ENCODE measurements at places on chromosomes 5 and 9. TPM values are rescaled to one million over a fixed set of nuclear protein-coding genes. Genes with fewer than 3 reads are reported as not detected.

GRCh38 chr5:68298479-68298878, 82.9 kb downstream of the PIK3R1 start:
- no peak for DNase-seq
- peaks cover 3% of the 10 kb centered on the region for H3K4me1 ChIP-seq
- H3K27me3 ChIP-seq: no peaks in the 10 kb centered on the region
- peaks cover 67% of the 10 kb centered on the region for H3K36me3 ChIP-seq
- H3K4me3 ChIP-seq: no peak overlapping the region

GRCh38 chr5:1336106-1336561, 8.8 kb downstream of the CLPTM1L start:
- peaks cover 20% of the 10 kb centered on the region for H3K4me1 ChIP-seq
- H3K27me3 ChIP-seq: no peaks in the 10 kb centered on the region
- H3K27ac ChIP-seq: no peak overlapping the region
- no peak overlapping the region for H3K4me3 ChIP-seq

- no peaks in the 10 kb centered on the region for H3K4me1 ChIP-seq
- no peaks in the 10 kb centered on the region for H3K36me3 ChIP-seq
- H3K27ac ChIP-seq: no peak overlapping the region
- no peak overlapping the region for H3K4me3 ChIP-seq
- no peaks in the 10 kb centered on the region for H3K27me3 ChIP-seq
- DNase-seq: no peak
These were observed 205.2 kb upstream of the EDIL3 start for GRCh38 chr5:84589926-84590325.

- no peak for DNase-seq
- no peaks in the 10 kb centered on the region for H3K27me3 ChIP-seq
- H3K27ac ChIP-seq: no peak overlapping the region
- peaks cover 4% of the 10 kb centered on the region for H3K36me3 ChIP-seq
- no peak overlapping the region for H3K4me3 ChIP-seq
These were observed 10.5 kb downstream of the GRAMD2B start for GRCh38 chr5:126433701-126434100.

DNA sequence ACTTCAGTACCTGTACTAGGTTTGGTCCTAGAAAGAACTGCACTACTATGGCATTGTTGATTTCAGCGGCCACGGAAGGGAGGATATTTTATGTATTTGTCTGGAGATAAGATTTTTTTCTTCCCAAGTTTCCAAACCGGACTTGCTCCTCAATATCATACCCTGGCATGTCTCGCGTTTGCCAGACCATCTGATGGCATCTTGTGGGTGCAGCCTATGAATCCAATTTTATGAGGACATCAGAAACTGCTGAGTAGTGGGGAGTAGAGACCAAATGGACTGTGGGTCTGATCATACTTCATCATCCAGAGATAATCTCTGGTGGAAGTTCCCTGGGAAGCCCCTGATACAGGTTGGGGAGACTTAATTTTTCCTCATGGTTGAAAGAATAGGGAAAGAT, 716.1 kb upstream of the WWC1 start:
- no peak overlapping the region for H3K27ac ChIP-seq
- no peak overlapping the region for H3K4me3 ChIP-seq
- no peak for DNase-seq
- H3K4me1 ChIP-seq: peaks cover 3% of the 10 kb centered on the region
- H3K27me3 ChIP-seq: no peaks in the 10 kb centered on the region

DNA sequence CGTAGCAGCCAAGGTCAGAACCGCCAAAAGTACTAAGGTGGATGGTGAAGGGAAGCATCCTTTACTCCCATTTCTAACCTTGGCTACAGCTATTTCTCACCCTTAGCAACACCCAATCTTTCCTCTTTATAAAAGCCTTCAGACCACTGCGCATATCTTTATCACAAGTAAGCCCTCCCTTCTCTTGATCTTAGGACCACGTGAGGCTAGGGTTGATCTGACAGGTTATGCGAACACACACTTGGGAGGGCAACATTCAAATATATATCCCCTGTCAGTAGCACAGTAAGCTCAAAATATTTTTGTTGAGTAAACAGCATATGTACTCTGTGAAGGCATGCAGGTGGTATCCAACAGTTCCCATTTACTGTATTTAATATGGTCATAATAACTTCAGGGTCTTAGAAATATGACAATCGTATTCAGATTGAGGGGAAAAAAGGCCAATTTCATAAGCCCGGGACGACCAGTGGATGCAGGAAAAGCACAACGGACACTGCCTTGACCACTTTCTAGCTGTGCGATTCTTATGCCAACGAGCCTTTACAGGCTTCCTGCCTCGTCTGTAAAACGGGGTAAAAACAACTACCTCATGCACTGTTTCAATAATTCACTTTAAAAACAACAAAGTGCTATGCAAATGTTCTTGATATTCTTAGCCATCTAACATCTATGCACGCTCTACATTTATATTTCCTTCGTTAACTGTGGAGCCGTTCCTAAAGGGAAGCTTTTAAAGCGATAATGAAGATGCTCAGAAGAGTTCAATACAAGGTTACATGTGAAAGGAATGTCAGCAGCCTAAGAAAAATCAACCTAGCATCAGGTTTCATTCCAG, 1.3 kb downstream of the ARSB start:
- no peaks in the 10 kb centered on the region for H3K36me3 ChIP-seq
- H3K4me3 ChIP-seq: peak overlapping the region; percentile 69
- peaks cover 14% of the 10 kb centered on the region for H3K4me1 ChIP-seq
- DNase-seq: no peak

- H3K4me1 ChIP-seq: no peaks in the 10 kb centered on the region
- H3K27ac ChIP-seq: no peak overlapping the region
- H3K4me3 ChIP-seq: no peak overlapping the region
- H3K27me3 ChIP-seq: no peaks in the 10 kb centered on the region
- no peaks in the 10 kb centered on the region for H3K36me3 ChIP-seq
- no peak for DNase-seq
These were observed 237.1 kb downstream of the DMRTA1 start for GRCh38 chr9:22683700-22684075.

Gene SPINK7
- not detected for total RNA-seq

Gene CAAP1
- total RNA-seq: 16.3 TPM

- H3K27ac ChIP-seq: no peak overlapping the region
- no peak for DNase-seq
- H3K36me3 ChIP-seq: no peaks in the 10 kb centered on the region
These were observed 183.3 kb upstream of the DMAC1 start for GRCh38 chr9:7982907-7983306.

Gene PCDHB11
- not detected for total RNA-seq

Gene GPRIN1
- 0.54 TPM for total RNA-seq

DNA sequence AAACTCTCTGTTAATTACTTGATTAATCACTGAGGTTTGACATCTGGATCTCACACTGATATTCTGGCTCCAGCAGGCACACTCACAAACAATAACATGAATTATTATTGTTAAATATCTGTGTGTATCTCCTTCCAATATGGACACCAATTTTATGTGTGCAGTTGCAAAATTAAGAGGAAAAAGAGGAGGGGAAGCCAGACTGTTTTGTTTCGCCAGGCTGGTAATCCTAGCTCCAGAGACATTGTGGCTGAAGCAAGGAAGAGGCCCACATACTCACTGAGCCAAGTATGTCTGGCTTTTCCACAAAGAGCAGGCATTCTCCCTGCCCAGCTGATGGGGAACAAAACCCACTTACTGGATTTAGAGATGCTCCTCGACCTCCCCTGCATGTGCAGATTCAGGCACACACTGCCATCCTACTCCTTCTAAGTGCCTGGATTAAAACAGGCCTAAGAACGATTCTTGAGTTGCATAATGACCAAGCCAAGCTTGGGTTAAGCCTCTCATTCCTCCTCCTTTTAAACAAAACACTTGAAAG, 181.9 kb downstream of the ESM1 start:
- DNase-seq: no peak
- no peaks in the 10 kb centered on the region for H3K36me3 ChIP-seq
- H3K4me3 ChIP-seq: no peak overlapping the region
- no peaks in the 10 kb centered on the region for H3K4me1 ChIP-seq
- no peak overlapping the region for H3K27ac ChIP-seq

GRCh38 chr5:17094830-17095229, 122.6 kb upstream of the BASP1 start:
- H3K27me3 ChIP-seq: no peaks in the 10 kb centered on the region
- no peak overlapping the region for H3K4me3 ChIP-seq
- DNase-seq: no peak
- H3K36me3 ChIP-seq: no peaks in the 10 kb centered on the region

DNA sequence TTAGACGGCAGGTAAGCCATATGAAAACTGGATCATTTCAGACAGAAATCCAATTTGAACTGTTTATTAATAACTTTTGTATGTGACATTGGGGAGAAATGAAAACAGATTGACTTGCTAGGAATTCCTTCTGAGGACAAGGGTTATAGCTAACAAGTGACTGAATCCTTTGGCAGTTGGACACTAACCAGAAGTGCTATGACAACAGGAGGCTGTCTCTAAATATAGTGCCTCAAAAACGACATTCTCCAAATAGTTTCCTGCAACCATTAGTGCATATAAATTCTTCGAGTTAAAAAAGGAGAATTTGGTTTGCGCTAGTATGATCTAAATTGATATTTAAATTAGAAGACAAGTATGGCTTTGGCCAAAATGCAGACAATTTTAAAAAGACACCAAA, 338.6 kb downstream of the PTPRD start:
- no peaks in the 10 kb centered on the region for H3K36me3 ChIP-seq
- no peak overlapping the region for H3K27ac ChIP-seq
- no peaks in the 10 kb centered on the region for H3K27me3 ChIP-seq
- no peak for DNase-seq

Gene FST
- total RNA-seq: 0.86 TPM
